ENCODE measurements at places on chromosomes 1 and 21.

DNA sequence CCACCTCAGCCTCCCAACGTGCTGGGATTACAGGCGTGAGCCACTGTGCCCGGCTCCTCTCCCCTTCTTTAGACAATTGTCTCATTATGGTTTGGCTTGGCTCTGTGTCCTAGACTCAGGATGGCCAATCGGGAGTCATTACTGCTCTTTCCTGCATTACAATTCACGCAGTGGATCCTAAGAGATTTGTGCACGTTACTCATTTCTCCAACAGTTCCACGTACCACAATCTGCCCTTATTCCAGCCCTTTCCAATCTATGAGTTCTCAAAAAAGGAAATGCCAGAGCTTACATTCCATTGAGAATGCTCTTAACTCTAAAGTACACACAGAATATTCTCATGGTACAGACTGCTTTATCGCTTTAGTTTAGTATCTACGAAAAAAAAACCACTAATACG lies 357.0 kb downstream of the GPATCH2 start:
- DNase-seq, result no peak

DNA sequence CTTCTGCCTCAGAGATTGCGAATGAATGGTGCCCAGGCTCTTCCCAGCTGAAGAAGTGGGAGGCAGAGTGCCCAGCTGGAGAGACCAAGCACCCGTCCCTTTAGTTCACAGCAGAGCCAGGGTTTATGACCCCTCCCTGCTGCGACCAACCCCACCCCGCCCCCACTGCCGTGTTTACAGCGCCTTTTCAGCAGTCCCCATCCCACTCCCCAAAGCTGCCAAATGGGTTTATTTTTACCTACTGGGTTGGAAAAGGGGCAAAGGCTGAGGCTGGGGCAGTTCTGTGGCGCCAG lies 23.6 kb downstream of the DYRK3 start:
- DNase-seq, result no peak

DNA sequence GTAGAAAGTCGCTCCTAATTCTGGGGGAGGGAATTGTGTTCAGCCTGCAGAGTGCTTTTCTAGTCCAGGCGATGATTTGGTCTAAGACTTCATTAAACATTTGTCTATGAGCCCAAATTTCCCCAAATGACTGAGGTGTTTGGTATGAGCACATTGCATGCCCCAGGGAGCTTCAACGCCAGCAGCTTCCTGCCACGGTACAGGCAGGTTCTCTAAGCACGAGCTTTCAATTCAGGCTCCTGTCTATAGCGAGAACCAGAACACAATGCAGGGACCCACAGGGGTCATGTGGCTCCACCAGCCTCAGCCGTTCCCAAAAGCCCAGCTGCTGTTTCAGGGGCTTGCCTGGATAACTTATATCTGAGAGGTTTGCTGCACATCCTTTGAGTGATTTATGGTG lies 34.1 kb upstream of the H6PD start:
- DNase-seq, result no peak

GRCh38 chr1:96475903-96476302 lies 245.7 kb upstream of the PTBP2 start:
- DNase-seq, result no peak

DNA sequence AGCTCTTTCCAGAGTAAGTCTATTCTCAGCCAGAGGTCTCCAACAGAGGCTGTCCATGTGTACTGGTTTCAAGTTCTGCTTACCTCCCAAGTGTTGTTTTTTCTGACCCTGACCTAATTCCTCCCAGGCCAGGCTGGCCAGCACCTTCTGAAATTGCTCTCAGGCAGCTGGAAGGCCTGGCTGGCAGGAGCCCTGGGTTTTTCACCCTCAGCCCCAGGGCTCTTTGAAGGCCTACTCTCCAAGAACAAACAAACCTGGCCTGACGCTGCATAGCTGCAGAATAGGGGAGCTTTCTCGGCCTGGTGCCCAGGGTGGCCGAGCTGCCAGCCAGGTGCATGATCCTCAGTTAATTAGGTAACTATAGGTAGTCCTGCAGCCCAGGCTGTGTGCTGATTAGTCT lies 147.5 kb downstream of the CACNA1E start:
- DNase-seq, result peak; percentile 44

DNA sequence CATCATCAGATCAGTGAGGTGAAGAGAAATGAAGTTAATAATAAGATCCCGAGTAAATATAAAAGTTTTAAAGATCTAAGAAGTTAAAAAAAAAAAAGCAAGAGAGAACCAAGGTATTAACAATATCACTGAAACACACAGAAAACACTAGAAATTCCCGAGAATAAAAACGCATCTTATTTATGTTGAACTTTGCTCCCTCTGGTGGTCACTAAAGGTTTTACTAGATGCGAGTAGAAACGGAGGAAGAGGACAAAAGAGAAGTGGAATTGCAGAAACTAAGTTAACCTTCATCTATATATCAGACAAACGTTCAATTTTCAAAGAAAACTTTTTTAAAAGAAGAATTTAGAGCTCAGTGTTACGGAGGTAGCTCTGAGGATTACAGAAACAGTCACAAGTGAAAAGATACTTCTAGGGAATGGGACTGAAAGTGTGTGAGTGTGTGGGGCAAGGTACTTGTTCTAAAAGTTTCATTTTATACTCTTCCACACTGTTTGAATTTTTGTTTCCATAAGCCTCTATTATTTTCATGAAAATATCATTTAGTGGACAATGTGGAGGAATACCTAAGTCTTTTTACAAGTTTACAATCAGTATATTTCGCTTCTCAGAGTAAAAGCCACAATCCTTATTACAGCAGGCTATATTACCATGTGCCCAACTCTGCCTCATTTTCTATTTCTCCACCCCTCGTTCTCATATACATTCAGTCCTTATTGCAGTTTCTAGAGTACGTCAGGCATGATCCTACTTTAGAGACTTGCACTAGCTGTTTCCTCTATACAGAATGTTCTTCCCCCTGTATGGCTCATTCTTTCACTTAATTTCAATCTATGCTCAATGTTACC lies 19.7 kb downstream of the ACBD6 start:
- peak; percentile 27 for DNase-seq

DNA sequence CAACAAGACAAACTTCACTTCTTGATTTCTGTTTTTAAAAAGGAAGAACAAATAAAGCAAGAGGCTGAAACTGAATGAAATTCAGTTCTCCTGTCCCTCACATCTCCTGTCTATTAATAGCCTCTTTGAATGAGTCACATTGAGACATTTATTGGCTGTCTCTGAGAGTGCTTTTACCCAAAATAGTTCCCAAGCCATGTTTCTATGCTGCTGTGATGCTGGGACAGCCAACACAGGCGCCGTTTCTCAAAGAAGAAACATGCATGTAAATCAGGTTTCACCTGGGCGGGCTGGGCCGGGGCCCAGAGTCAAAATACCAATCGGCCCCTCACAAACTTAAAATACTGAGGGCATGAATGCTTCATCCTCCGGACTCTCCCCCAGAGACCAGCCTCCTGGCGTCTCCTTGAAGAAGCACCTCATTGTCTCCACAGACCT lies 105.2 kb downstream of the EDEM3 start:
- DNase-seq, result no peak

DNA sequence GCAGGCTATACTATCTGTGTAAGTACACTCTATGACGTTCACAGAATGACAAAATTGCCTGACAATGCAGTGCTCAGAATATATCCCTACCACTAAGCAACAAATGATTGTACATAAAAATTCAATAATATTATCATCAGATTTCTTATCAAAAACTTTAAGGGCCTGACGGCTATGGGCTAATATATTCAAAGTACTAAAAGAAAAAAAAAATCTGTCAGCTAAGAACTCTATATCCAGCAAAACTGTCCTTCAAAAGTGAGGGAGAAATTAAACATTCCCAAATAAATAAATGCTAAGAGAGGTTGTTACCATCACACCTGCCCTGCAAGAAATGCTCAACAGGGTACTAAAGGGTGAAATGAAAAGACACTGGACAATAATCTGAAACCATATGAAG lies 127.3 kb downstream of the TM2D1 start:
- no peak for DNase-seq

DNA sequence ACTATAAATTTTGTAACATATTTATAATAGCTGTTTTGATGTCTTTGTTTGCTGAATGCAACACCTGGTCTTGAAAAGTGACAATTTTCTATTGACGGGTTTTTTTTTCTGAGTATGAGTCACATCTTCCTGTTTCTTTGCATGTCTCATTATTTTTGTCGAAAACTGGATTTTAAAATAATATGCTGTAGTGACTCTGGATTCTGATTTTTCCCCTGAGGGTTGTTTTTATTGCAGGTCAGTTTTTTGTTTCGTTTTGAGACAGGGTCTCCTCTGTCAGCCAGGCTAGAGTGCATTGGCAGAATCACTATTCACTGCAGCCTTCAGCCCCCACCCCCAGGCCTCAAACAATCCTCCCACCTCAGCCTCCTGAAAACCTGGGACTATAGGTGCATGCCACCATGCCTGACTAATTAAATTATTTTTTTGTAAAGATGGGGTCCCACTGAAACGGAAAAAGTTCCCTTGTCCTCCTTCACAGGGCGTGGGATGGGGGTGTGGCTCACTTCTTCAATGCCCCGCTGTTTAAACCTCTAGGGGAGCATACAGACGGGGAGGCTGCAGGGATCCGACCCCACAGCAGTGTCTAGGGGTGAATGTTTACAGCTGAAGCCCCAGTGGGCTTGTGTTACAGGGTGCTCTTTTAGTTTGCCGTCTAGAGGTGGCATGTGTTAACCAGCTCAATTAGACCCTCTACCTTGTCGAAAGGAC lies 11.3 kb upstream of the PPIE start:
- no peak for DNase-seq

- no peak for DNase-seq
These were observed 26.8 kb downstream of the BCAS2 start for GRCh38 chr1:114554577-114554976.

- no peak for DNase-seq
These were observed 1.1 kb downstream of the LRRC3 start for GRCh38 chr21:44456214-44456914.

All from DMS153 (cell line).